Anterior cingulate cortex (tissue), 58 donors: ENCODE measurements at places on chromosomes 3 and 15.

- no peak for DNase-seq
Measured at GRCh38 chr3:72080095-72080494, 295.1 kb upstream of the PROK2 start.

DNA sequence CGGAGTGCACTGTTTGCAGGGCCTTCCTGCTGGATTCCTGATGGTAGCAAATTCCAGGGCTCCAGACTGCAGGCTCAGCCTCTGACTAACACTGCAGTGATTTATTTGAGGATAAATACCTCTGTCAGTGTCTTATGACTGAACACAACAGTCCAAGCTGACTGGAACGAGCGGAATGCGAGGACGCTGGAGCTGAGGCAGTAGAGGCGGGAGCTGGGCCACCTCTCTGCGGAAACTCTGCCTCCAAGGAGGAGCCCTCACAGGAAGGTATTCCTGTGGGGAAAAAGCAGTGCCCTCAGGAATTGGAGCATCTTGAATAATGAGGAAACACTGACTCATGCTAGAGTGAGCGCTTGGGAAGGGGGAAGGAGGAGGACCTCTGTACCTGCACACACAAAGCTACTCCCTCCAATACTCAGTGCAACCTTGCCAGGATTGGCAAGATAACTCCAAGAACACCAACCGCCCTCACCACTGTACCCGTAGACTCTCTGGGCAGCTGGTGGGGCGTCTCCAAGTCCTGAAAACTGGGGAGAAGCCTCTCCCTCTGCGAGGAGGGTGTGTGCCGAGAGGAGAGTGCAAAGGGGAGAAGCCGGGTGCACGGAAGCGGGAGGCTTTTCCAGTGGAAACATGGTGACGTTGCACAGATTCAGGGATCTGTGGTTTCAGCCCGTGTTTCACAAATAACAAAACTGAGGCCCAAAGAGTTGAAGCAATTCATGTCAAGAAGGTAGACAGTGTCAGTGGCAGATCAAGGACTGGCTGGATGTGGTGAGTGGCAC lies 43.0 kb downstream of the VGLL4 start:
- DNase-seq: no peak

- no peak for DNase-seq
Measured at GRCh38 chr3:27673701-27674100, 48.4 kb downstream of the EOMES start.

GRCh38 chr3:30664884-30665283 lies 58.5 kb downstream of the TGFBR2 start:
- DNase-seq: no peak

GRCh38 chr3:152434142-152434541 lies 165.4 kb downstream of the MBNL1 start:
- DNase-seq: no peak

GRCh38 chr3:187011915-187012314 lies 81.6 kb downstream of the ST6GAL1 start:
- no peak for DNase-seq

DNA sequence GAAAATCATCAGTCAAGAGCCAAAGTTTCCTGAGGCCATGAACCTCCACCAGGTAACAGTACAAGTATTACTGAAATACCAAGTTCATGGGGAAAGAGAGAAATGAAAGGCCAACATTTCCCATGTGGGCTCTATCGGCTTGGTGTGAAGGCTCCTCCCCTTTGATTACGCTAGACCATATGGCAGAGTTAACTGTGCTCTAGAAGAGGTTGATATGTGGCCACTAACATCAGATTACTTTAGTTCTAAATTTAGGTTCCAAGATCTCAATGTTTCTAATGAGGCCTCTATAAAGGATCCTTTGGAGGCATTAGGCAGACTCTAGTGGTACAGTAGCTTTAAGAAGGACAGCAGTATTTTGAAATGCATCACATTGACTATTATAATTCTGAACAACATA lies 127.1 kb downstream of the SEMA6D start:
- no peak for DNase-seq

DNA sequence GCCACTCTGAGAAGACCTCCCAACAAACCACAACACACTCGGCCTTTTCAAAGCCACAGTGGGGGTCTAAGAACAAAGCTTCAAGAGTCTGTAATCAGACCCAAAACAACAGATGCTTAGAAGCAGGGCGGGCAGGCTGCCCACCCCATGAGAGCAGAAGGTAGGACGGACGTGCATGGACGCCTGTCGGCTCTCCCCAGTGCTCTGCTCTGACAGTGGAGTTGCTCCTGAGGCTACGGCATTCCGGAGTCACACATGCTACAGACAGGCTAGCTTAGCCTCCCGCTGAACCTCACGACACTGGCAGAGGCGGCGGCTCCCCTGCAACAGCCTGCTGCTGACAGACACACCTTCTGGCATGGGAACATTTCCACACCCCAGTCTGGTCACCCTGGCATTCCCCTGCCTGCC lies 33.5 kb downstream of the SLCO2A1 start:
- no peak for DNase-seq
